Hematopoietic multipotent progenitor cell (in vitro differentiated cells): ENCODE measurements at places on chromosomes 1 and 21.

DNA sequence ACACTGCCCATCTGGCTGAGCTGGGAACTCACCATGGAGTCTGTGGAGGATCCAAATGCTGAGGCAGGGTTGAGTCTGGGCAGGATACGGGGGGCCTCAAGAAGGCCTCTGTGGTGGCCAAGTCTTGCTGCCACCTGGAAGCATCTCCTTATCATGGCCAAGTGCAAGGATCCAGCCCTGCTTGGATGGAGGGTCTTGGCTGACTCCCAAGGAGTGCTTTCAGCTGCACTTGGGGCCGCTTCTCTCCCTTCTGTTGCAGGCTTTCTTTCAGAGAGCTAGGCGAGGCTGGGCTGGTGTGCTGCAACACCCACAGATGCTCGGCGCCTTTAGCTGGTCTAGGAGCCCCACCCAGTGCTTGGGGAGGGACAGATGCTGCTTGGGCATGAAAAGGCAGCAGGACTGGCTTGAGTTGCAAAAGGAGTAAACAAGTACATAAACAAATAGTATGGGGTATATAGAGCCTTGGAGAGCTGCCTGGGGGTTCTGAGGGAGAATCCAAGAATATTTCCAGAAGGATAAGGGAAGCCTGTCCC is at the start of gene THEM5:
THEM5 (minus strand) TSS at position 302 of the 533 bp plus-strand sequence; CDS start at position 155, 147 bp downstream.
- DNase-seq, result no peak

GRCh38 chr1:29439615-29440014 is 203.3 kb downstream of the PTPRU start:
- no peak for DNase-seq

DNA sequence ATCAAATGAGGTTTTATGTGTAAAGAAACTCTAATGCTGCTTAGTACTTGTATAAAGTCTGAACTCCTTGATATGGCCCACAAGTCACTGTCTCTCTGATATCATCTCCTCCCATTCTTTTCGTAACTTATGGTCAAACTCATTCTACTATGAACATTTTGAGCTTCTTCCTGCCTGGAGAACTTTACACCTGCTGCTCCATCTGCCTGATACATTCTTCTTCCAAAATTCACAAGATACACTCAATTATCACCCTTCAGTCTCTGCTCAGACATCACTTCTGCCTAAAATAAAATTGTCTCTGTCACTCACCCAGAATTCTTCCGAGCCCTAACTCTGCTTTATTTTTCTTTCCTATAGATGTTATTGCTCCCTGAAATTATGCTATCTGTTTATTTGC is 192.8 kb upstream of the LYPLAL1 start:
- no peak for DNase-seq

GRCh38 chr1:243325305-243325890 is 69.6 kb downstream of the SDCCAG8 start:
- DNase-seq, result peak; percentile 28

- no peak for DNase-seq
Measured at GRCh38 chr1:162696286-162696862, 64.1 kb downstream of the DDR2 start.

- no peak for DNase-seq
Measured at GRCh38 chr1:222090103-222090502, 348.2 kb upstream of the DUSP10 start.

GRCh38 chr1:162587347-162587746 is 25.8 kb downstream of the UAP1 start:
- no peak for DNase-seq

GRCh38 chr1:113855630-113856400 is 15.7 kb downstream of the PTPN22 start:
- DNase-seq, result no peak

GRCh38 chr1:27686223-27686990 is 14.4 kb upstream of the IFI6 start:
- DNase-seq, result no peak

DNA sequence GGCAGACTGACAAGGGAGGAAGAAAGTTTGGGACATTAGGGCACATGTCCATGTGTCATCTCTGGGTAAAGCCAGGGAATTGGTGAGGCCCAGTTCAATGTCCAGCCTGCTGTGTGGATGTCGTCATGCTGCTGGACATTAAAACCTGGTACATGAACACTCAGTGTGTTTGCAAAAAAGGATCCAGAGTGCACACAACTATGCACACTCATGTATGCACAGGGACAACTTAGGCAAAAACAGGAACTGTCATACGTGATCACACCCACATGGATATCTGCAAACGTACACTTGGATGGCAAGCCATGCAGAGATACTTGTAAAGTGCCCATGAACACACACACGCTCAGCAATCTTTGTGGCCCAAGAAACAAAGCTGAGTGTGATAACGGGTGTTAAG is 47.9 kb upstream of the NEK2 start:
- DNase-seq, result no peak

DNA sequence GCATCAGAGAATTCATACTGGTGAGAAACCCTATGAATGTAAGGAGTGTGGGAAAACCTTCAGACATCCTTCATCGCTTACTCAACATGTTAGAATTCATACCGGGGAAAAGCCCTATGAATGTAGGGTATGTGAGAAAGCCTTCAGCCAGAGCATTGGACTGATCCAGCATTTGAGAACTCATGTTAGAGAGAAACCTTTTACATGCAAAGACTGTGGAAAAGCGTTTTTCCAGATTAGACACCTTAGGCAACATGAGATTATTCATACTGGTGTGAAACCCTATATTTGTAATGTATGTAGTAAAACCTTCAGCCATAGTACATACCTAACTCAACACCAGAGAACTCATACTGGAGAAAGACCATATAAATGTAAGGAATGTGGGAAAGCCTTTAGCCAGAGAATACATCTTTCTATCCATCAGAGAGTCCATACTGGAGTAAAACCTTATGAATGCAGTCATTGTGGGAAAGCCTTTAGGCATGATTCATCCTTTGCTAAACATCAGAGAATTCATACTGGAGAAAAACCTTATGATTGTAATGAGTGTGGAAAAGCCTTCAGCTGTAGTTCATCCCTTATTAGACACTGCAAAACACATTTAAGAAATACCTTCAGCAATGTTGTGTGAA is 12.8 kb downstream of the ZFP69B start:
- peak; percentile 28 for DNase-seq

- no peak for DNase-seq
Measured at GRCh38 chr21:28084951-28085350, 907.7 kb downstream of the LTN1 start.

DNA sequence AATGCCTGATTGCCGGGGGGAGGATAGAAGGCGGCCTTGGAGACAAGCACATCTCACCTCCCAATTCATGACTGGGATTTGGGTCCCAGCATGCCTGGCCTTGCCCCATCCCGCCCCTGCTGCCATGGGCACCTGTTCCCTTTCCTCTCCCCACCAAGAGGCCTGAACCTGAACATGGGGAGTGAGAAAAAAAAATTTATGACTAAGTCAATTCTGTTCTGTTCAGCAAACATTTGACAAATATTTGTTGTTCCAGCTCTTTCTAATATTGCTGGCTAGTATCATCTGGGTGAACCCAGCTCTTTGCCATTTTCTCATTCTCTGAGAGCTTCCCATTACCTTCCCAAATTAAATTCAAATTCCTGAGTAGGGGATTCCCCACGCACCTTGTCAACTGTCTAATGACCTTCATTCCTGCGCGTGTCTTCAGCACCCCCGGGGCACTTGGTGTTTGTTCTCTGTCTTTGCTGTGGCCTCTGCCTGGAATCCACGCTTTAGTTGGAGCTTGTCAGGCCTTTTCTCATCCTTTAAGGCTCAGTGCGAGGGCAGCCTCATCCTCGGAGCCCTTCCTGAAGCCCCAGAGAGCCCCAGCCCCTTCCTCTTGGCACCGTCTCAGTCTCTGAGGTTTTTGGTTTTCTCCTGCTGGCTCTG is 42.8 kb downstream of the ARHGEF10L start:
- no peak for DNase-seq

GRCh38 chr1:18417316-18418269 is 63.1 kb upstream of the KLHDC7A start:
- no peak for DNase-seq

- DNase-seq, result no peak
Measured at GRCh38 chr1:39683591-39684312, 7.5 kb downstream of the HPCAL4 start.

- DNase-seq, result no peak
Measured at GRCh38 chr21:30434033-30434631, 4.1 kb downstream of the KRTAP13-4 start.

- DNase-seq, result no peak
Measured at GRCh38 chr21:10521091-10521598, at the start of gene TPTE. Gene TPTE (plus strand): TSS chr21:10521583. CDS start chr21:10538724, 17,141 bp downstream.

GRCh38 chr1:54989968-54990810 is 8.5 kb upstream of the BSND start:
- DNase-seq, result no peak

GRCh38 chr1:229495782-229496181 is 12.4 kb downstream of the NUP133 start:
- DNase-seq, result no peak

DNA sequence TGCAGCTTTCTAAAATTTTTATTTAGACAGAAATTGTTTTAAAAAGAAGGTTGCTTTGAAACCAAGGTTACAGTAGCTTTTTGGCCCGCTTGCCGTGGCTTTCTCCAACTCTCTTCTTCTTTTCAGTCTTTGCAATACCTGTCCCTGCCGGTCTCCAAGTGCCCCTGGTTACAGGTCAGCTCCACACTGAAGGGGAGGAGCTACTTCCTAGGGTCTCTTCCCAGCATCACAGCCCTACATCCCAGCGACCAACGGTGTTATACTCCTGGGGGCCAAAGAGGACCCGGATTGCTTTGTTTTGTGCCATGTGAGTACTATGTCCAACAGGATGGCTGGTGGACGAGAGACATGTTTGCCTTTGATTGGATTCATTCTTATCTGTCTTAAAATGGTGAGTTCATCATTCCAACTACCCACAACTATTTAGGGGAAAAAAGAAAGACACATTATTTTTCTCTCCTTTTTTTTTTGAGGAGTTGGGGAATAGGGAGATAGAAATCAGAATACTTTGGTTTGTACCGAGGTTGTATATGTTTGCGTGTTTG is at the start of gene FNDC7:
FNDC7 (plus strand) TSS at position 303 of the 545 bp plus-strand sequence; CDS start at position 329, 26 bp downstream.
- no peak for DNase-seq

DNA sequence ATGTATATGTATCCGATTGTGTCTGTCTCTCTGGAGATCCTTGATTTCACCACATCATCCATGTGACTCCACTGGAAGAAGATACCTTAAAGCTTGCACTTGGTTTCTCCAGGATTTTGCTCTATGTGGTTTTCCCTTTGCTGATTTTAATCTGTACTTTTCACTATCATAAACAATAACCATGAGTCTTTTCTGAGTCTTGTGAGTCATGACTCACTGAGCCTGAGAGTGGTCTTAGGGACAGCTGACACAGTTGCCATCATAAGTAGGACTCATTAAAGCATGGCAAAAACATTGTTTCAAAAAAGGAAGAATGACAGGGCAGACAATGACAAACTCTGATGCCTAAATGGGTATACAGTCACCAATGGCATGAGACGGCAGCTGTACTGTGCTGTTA is 226.2 kb downstream of the AKT3 start:
- DNase-seq, result no peak
